ENCODE measurements at places on chromosomes 1 and 21.

DNA sequence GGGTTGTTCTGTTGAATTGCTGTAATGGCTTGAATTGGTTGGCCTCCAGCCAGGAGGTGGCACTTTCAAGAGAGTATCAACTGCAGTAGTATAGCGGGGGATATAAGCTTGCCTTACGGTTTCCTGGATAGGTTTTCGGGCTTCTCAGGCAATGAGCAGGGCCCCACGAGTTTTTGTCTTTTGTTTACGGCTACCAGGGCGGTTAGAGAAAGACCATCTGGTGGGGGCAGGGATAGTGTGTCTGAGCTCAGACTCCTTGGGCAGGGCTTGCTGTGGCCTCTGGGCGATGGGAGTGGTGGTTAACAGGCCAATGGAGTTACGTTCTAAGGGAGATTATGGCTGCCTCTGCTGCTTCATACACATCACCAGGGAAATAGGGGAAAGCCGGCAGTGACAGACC lies 62.8 kb downstream of the DTL start:
- DNase-seq = no peak

DNA sequence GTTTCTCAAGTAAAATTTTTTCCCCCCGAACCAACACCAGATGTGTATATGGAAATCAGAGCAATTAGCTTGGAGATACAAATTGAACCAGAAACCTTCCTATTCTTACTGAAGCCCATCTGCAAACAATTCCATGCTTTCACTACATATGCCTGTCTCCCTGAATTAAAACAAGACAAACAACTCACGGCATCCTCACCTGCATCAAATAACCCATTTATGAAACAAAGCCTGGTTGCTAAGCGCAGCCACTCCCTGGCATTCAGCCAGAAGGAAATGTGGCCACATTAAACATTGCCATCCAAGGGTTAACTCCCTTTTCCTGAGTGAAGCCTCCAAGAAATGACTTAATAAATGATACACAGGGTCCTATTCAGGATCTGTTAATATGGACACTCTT lies 55.3 kb downstream of the APP start:
- DNase-seq = no peak

- DNase-seq = no peak
Measured at GRCh38 chr1:243315455-243315854, 59.6 kb downstream of the SDCCAG8 start.

GRCh38 chr1:12617901-12618660 lies at the start of gene DHRS3:
DHRS3 (minus strand) TSS chr1:12618210; CDS start chr1:12617348, 862 bp downstream.
- DNase-seq = peak; percentile 60

- DNase-seq = no peak
Measured at GRCh38 chr21:41895643-41896493, 16.7 kb upstream of the PRDM15 start.

DNA sequence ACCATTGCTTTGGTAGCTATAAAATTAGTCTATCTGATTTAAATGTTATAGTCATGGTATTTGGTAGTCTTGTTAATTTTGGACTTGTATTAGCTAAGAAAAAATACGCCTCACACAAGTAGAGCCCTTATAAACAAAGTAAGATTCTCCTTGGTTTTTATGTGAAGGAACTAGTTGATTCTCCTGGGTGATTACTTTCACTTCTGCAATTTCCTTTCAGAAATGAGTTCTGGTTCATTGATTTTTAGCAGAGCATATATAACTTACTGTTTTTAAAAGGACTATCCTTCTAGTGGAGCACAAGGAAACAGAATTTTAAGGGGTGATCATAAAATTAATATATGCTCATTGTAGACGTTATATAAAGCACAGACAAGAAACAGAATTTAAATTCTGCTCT lies 120.1 kb downstream of the BACH1 start:
- DNase-seq = no peak

- peak; percentile 50 for DNase-seq
Measured at GRCh38 chr1:225881081-225881958, 860 bp downstream of the TMEM63A start.

- DNase-seq = peak; percentile 47
Measured at GRCh38 chr1:178057912-178058534, 35.9 kb upstream of the RASAL2 start.

DNA sequence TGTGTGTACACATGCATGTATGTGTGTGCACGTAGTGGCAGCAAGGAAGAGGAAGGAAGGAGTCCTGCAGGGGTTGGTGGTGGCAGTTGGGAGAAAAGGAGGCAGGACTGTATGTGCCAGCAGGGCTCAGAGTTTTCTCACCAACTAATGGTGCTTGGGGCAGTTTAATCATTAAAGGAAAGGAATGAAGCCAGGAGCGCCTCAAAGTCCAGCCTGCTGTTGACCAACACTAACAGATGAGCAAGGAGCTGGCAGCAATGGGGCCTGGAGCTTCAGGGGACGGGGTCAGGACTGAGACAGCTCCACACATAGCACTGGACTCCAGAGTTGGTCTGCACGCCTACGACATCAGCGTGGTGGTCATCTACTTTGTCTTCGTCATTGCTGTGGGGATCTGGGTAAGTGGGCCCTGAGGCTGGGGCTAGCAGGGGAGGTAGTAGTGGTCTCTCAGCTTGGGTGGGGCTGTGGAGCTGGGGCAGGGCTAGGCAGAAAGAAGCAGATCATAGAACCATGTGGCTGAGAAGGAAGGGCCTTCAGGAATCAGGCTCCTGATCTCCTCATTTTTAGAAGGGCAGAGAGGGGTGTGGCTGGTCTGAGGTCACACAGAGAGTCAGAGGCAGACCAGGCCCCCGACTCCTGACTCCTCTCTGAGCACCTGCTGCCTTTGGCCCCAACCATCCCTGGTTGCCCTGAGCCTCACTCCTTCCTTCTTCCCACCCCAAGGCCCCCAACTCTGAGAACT lies at the start of gene SLC5A9:
TSS of gene SLC5A9 (plus strand) at position 216 of the 742 bp plus-strand sequence. CDS start at position 237, 21 bp downstream.
- no peak for DNase-seq

GRCh38 chr1:181204530-181204929 lies 116.0 kb downstream of the IER5 start:
- DNase-seq = no peak

DNA sequence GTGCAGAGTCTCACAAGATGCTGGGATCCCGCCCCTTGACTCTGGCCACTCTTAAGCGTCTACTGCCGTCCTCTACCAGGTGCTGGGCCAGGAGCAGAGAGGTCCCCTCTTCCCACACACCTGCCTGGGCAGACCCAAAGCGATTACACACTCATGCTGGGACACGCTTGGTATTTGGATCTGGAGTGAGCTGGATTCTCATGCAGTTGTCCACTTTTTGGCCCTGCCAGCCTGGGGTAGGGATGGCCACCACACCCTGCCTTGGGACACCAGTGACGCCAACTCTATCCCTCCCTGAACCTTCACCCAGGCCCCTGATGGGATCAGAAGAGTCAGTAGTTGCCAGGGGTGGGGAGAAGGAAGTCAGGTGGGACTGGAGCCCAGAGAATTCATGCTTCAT lies 28.6 kb downstream of the ITPKB start:
- no peak for DNase-seq

DNA sequence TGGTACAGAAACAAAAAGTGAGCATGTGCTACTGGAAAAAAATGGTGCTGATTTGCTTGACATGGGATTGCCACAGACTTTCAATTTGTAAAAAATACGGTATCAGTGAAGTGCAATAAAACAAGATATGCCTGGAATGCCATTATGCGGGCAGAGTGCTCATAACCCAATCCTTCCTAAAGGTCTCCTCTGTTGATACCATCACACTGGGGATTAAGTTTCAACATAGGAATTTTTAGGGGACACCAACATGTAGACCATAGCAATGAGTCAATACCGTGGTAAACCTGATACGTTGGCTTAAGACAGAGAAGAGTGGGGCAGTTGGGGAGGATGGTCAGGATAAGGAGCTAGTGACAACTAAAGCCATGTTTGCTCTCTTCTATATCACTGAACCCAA lies 20.5 kb downstream of the MX1 start:
- no peak for DNase-seq

- no peak for DNase-seq
Measured at GRCh38 chr1:25731148-25731547, 68.8 kb upstream of the SELENON start.

DNA sequence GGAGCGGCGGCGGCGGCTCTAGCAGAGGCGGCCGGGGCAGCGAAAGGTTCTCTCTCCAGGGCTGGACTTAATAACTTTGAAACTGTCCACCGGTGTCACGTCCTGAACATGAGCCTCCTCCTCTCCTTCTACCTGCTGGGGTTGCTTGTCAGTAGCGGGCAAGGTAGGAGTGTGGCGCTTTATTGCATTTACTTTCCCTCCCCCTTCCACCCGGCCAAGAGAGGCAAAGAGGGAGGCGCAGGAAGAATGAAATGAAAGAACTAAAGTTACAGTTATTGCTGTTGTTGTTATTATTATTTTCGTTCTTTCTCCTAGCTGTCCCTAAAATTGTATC lies 214 bp downstream of the NCAM2 start:
- DNase-seq = no peak

All from mesenchymal stem cell (in vitro differentiated cells and primary cell).